ENCODE measurements at places on chromosomes 12 and 14.
A peak's percentile ranks its signal among the peaks of the same experiment; 100 is the strongest.

DNA sequence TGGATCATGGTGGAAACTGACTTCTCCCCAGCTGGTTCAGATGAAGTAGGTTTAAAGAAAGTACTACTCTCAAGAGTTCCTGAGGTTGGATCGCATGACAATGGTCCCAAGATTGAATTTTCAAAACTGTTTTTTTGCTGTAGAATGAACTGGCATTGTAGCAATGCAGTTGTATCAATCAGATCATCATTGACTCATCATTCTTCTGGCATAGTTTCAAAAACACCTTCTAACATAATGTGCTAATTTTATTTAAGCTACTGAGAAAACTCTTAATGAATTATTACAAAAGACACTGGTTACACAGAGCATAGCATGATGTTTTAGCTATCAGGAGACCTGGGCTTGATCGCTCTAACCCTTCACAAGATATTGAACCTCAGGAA lies 384.5 kb upstream of the DCN start:
- DNase-seq: no peak

DNA sequence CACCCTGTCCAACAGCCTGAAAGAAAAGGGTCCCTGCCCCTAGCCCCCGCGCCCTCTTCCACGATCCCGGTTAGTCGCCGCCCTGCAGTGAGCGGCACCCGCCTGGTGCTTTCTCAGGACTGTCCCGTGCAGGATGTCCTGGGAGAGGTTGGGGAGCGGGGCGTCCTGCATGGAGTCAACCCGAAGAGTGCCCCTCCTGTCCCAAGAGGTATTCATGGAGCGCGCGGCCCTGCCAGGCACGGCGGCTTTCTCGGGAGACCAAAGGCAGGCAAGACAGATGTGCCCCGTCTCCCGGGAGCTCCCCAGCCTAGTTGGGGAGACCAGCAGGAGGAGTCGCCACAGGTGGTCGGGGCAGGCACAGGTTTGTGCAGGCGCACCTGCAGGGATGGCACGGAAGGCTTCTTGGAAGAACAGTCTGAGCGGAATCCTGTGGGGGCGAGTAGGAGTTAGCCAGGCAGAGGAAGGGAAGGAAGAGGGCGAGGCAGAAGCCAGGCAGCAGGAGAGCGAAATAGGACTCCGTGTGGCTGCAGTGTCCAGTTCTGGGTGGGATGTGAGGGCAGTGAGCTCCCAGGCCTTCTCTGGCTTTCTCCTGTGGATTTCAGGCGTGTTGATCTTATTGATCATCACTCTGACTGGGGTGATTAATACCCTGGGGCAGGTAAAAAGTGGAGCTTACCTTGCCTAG lies 723 bp downstream of the SIVA1 start:
- no peak for DNase-seq

- DNase-seq: no peak
These were observed 297.1 kb downstream of the KSR2 start for GRCh38 chr12:117671734-117672133.

- DNase-seq: no peak
These were observed 144.7 kb downstream of the KTN1 start for GRCh38 chr14:55724736-55725135.

DNA sequence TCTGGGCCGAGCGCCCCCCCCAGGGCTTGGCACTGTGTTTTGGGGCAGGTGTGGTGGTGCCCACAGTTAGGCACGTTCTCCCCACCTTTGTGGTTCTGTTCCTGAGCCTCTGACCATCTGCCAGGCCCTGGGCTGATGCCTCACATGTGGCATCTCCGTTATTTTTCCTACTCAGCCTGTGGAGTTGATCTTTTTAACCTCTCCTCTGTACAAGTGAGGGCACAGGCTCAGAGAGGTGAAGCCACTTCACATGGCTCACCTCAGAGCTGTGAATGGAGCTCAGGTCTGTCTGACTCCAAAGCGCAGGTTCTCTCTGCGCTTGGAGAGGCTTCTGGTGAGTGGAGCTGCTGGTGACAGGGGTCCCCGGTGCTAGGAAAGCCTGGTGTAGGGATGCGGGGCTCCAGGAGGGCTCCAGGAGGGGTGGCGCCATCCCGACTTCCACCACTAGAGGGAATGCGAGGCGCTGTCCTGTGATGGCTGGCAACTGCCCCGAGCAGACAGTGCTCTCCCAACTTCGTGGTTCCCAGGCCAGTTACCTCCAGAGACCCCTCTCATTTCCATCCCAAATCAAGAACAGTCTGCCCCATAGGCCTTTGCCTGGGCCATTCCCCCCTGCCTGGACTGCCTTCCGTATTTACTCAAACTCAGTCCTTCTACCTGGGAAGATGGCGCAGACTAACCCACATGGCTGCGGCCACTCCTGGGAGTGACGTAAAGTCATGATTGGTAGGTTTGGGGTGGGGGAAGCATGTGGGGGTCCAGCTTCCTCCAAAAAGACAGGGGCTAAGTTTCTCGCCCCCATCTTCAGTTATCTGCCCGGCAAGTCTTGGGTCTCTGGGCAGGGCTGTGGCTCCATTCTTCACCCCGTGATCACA lies 9.9 kb downstream of the BCL7A start:
- DNase-seq: no peak

GRCh38 chr14:98582276-98582675 lies 689.7 kb downstream of the BCL11B start:
- DNase-seq: no peak

DNA sequence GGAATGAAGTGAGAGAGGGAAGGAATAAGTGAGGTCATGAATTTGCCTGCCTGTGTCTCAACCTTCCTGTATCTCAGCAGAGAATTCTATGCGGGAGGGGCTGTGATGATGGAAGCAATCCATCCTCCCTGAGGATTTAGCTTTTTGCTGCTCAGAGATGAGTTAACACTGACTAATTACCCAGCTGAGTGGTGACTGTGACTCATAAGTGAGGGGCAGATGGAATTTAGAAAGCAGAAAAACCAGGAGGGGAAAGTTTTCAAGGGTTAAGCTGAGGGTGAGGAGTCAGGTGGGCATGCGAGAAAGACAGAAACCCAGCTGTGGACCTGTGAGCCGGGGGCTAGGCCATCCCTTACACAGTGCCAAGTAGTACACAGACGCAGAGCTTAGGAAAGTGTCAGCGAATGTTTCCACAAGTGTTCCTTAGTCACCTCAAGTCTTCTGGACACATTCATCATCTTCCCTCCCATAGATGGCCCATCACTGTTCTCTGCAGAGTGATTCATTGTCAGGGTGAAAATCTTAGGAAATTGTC lies 277.9 kb downstream of the IPO8 start:
- DNase-seq: peak; percentile 23

DNA sequence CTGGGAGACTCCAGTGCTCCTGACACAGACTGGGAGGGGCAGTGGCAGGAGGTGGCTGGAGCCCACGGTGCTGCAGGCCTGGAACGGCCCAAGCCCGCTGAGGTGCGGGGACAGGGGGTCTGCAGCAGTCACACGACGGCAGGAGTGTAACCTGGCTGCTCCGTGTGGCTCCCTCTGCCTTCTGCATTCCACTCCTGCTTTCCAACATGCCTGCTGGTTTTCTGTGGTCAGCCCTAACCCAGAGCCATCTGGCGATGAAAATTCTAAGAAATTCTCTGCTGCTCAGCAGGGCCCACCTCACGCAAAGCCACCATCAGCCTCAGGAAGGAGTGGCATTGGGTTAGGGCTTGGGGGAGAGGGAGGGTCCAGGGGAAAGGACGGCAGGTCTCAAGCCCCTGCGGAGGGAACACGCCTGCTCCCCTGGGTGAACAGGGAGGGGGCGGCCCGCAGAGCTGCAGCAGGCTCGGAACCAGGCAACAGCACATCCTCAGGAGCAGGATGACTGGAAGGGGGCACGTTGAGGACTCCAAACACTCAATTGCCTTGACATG lies 5.0 kb upstream of the FBRSL1 start:
- DNase-seq: no peak

- no peak for DNase-seq
These were observed 187.7 kb downstream of the NTF3 start for GRCh38 chr12:5619628-5620027.

- no peak for DNase-seq
These were observed 152.4 kb downstream of the TSPAN9 start for GRCh38 chr12:3229577-3229976.

All from AG09309 (cell line).